ENCODE measurements at places on chromosomes 1 and 21.

GRCh38 chr1:154556422-154556821, 2.0 kb downstream of the UBE2Q1 start:
- no peak for DNase-seq

- DNase-seq: no peak
Observed at GRCh38 chr1:163870666-163871065, 548.9 kb downstream of the NUF2 start.

DNA sequence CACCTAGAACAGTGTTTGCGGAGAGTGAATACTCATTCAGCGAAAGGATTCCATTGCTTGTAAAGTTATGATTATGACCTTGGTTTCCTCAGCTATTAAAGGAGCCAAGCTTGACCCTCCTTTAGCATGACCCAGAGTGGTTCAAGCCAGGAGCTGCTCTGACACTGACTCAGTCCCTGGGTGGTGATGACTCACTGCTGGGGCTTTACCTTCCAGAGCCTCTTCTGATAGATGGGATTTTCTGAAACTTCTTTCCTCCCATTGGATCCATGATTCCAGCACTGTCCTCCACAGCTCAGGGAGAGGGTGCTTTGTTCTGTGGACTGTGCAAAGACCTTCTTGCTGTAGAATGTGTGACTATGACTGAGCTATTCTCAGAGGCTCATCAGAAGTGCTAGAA, 77.4 kb downstream of the S1PR1 start:
- DNase-seq: no peak

GRCh38 chr21:41668051-41668541, 98.8 kb downstream of the RIPK4 start:
- DNase-seq: no peak

GRCh38 chr1:167404161-167404888, 114.0 kb downstream of the CD247 start:
- no peak for DNase-seq

DNA sequence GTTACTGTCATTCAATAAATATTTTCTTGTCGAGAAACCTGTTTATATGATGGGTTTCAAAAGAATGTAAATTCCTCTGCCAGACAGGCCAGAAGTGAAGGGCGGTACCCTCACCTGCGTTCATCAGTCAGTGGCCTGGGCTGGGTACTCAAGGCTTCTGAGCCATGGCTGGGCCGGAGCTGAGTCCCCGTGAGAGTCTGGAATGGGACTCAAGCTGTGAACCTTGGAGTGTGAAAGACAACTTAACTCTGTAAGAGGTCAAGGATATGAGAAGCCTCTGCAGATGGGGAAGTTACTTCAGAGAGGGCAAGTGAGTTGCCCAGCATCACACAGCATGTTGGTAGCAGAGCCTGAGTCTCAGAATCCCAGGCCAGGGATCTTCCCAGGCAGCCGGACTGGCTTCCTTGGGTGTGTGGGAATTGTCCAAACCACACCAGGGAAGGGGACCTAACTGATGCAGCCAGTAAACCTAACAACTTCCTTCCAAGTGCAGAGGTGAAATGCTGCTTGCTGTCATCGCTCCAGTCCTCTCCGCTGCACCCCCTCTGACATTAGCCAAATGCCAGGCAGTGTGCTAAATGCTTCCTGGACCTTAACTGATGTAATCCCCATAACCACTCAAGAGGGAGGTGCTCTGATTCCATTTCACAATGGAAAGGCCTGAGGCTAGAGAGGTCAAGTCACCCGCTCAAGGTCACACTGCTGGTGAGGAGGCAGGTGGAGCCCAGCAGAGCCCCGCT, 4.8 kb downstream of the DISP3 start:
- DNase-seq: no peak

- DNase-seq: no peak
Observed at GRCh38 chr1:36298640-36299039, 7.5 kb upstream of the SH3D21 start.

- no peak for DNase-seq
Observed at GRCh38 chr1:203126151-203126865, 1.2 kb upstream of the ADORA1 start.

DNA sequence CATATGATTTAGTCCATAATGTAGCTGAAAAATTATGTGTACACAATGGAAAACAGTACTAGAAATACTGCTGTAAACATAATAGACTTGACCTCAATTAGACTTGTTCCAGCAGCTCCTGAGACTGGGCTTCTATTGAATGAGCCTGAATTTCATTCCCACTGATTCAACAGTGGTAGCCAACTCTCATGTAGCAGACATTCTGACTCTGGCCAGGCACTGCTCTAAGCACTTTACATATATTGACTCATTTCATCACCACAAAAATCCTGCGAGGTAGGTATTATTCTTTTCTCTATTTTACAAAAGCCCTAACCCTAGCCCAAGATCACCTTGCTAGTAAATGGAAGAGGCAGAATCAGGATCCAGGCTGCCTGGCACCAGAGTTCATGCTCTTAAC, 12.8 kb upstream of the CTSS start:
- no peak for DNase-seq

DNA sequence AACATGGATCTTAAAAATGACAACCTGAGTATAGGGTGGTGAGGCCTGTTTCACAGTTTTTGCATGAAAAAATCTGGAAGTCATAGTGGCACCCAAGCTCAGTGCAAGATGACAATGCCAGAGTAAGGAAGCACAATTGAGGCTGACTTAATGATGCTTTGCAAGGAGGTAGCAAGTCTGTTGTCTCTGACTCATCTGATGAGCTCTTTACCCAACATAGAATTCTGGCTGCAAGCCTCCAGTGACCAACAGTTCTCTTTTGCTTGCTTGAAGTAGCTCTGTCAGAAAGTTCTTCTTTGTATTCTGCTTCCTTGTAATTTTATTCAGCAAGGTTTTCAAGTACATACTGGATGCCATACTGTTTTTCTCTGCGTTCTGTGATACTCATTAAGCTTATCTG, 117.1 kb downstream of the FOXD2 start:
- no peak for DNase-seq

- DNase-seq: no peak
Observed at GRCh38 chr1:9586147-9586766, 2.5 kb upstream of the TMEM201 start.

DNA sequence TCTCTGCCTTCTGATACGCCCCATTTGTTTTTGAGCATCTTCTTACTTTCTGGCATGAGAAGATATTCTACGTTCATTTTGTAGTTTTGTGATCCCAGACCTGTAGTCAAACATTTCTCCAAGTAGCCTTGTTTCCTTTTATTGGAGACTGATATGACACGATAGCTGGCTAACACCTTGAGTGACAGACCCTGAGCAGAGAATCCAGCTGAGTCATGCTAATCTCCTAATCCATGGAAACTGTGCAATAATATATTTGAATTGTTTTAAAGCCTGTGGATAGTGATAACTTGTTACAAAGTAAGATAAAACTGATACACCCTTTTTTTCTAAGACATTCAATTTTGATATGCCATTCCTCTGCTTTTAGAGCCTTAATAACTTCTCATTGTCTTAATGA, 1.2 kb upstream of the IFI44L start:
- DNase-seq: no peak

DNA sequence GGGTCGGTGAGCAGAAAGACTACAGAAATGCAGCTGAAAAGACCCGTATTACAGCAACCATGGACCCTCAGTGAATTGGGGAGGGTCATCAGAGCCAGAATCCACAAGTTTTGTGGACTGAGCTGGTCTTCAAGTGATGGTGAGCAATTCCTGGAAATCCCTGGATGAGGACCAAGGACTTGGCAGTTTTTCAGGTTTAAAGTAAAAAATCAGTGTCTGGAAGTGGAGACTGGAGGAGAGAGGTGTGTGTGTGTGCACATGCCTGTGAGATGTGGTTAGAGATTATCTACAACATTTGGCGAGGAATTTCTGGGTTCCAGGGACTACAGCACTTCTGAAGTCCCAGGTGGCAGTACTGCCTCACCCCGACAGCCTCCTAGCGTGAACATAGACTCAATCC, 56.4 kb downstream of the KIRREL1 start:
- DNase-seq: no peak

GRCh38 chr1:1401457-1402010, 2.4 kb upstream of the CCNL2 start:
- no peak for DNase-seq

GRCh38 chr1:222290866-222291265, 257.0 kb downstream of the HHIPL2 start:
- no peak for DNase-seq

DNA sequence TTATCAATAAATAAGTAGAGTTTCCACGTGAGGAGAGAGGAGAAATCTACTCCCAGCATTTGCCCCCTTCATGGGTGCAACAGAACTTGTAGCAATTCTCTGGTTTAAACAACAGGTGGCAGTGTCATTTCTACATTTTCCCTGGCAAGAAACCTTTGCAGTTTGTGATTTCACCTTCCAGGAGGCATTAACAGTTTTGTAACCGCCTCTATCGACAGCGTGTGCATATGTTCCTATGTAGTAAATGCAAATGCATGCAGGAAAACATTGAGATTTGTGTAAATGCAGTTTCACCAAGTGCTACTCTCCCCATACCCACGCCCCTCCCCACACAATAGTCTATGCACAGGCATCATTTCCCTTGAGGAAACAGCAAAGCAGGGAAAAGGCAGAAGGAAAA, 494.7 kb downstream of the SMYD3 start:
- DNase-seq: no peak

GRCh38 chr1:9472386-9473031, 66.8 kb upstream of the SLC25A33 start:
- DNase-seq: no peak

- no peak for DNase-seq
Observed at GRCh38 chr1:58611861-58612385, 34.9 kb upstream of the TACSTD2 start.

GRCh38 chr1:2250721-2251281, 22.7 kb downstream of the SKI start:
- no peak for DNase-seq

GRCh38 chr1:41589395-41589794, 104.9 kb upstream of the EDN2 start:
- DNase-seq: no peak

DNA sequence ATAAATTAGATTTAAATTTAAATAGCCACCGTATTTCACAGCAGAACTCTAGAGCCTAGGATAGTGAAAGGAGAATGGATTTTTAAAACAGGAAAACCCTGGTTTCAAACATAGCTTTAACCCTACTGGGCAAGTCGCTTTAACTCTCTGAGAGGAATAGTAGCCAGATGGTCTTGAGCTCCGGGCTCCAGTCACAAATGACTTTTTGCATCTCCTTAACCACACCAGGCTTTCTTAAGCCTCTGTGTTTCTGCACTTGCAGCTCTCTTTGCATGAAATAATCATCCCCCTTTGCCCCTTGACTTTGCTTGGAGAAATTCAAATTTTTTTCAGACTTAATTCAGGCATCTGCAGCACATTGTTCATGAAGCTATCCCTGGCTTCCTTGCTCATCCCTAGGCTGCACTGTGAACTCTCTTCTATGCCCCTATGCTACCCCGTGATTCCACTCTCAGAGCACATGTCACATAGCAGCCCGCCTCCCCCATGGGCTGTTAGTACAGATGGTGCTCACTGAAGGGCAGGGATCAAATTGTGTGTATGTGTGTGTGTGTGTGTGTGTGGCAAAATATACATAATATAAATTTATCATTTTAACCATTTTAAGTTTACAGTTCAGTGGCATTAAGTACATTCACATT, 68.8 kb upstream of the DAB1 start:
- DNase-seq: no peak

DNA sequence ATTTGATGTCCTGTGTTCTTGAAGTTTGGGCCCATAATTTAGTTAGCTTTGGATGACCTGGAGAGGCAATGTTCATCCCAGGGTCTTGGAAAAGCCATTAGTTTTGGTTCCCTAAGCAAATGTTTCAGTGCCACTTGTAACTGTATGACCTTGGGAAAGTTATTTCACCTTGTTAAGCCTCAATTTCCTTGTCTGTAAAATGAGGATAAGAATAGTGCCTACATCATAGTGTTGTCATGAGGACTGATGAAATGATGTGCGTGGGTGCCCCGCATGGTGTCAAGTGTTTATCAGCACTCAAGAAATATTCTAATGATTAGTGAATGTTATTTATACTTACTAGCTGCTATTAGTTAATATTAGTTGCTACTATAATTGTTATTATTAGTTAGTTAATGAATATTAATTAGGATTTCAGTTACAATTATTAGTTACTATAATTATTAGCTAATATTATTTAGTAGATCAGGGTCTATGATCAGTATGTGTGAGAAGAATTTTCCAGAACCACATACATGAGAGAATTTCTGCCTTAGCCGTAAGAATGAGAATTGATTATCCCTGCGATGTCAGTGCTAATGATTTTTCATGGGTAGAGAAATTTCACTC, 1.9 kb downstream of the SH3BGR start:
- no peak for DNase-seq

- DNase-seq: no peak
Observed at GRCh38 chr1:116558140-116558549, 12.7 kb downstream of the CD58 start.

GRCh38 chr1:213933336-213933735, 54.4 kb upstream of the PROX1 start:
- DNase-seq: no peak

DNA sequence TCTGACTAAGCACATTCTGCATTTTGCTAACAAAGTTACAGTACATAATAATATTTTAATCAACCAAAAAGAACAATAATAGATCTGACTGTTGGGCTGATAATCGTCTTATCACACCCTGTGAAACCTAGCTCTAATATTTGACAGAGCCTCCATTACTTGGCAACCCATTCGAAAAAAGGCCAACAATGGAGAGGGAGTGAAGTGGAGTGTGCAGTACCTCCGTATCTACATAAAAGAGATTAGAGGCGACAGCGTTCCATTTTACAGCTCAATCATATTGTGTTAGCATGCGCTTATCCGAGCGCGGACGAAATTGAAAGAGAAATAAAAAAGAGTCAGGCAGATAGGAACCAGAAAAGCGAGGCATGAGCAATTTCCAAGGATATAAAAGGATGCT, 137.3 kb upstream of the USH2A start:
- no peak for DNase-seq

DNA sequence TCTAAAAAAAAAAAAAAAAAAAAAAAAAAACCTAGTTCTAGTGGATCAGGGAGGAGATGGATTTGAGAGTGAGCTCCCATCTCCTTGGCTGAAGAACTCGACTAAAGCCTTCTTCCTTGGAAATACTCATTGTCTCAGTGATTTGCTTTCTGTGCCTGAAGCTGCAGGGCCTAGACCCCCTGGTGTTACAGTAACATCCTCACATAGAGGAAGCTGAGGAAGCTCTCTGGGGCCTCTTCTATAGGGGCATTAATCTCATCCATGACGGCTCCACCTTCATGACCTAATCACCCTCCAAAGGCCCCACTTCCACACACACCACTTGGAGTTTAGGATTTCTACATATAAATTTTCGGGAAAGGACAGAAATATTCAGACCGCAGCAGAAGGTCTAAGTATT, 95.9 kb upstream of the ETS2 start:
- no peak for DNase-seq

- no peak for DNase-seq
Observed at GRCh38 chr1:171188388-171189266, 3.5 kb downstream of the FMO2 start.

GRCh38 chr1:52556641-52557360, 3.9 kb upstream of the TUT4 start:
- no peak for DNase-seq
